ENCODE measurements at places on chromosomes 16 and 17.

GRCh38 chr17:64441772-64442540 lies 7.0 kb upstream of the MILR1 start:
- DNase-seq = no peak

- DNase-seq = no peak
Observed at GRCh38 chr16:75860326-75861053, 134.2 kb upstream of the CPHXL start.

DNA sequence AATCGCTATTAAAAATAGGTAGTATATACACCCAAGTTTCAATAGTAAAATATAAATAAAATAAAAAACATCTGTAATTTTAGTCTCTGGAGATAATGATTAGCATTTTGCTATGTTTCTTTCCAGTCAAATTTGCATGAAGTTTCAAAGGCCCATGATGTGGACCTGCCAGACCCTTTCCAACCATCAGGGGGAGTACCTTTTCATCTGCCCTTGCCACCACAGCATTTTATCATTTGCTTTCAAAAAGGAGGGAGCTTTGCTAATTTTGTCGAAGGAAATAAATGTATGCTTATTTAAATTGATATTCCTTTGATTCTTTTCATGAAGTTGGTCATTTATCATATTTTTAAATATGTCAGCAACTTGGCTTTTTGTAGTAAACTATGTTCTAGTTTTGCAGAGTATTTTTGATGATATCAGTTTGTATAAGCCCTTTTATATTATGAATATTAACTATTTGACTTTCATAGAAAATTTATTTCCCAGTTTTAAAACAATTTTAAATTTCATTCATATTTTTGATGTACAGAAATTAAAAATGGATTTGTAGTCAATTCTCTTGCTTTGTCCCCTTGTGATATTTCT lies 115.2 kb upstream of the NETO2 start:
- no peak for DNase-seq

- DNase-seq = peak; percentile 41
Observed at GRCh38 chr17:58755577-58756245, at the start of gene PPM1E. Gene PPM1E, plus strand, starts transcription at chr17:58755854.
